Left ventricle myocardium inferior (tissue), 1 donor: ENCODE measurements at places on chromosomes 1 and 21. TPM values are rescaled to one million over a fixed set of nuclear protein-coding genes. Genes with fewer than 3 reads are reported as not detected.

The TGFB2 gene
- 4.4 TPM for total RNA-seq

The BTBD8 gene
- total RNA-seq: 4.0 TPM

The TFAP2E gene
- 0.30 TPM for total RNA-seq

The CRABP2 gene
- total RNA-seq: 0.60 TPM

The DNAI4 gene
- total RNA-seq: 17.9 TPM

The CADM3 gene
- 3.7 TPM for total RNA-seq

The MYBPH gene
- not detected for total RNA-seq

The OPRD1 gene
- total RNA-seq: not detected

The APOBEC4 gene
- total RNA-seq: 0.11 TPM

The TEDDM1 gene
- total RNA-seq: not detected

The HUNK gene
- 0.44 TPM for total RNA-seq

The PCSK9 gene
- total RNA-seq: not detected

The MAN1C1 gene
- total RNA-seq: 18.0 TPM

The PPM1J gene
- total RNA-seq: 5.4 TPM

- DNase-seq: no peak
Measured at GRCh38 chr1:21340230-21340945, 50.1 kb upstream of the ECE1 start.

GRCh38 chr1:231517076-231517475 lies 11.4 kb upstream of the TSNAX start:
- DNase-seq: no peak

DNA sequence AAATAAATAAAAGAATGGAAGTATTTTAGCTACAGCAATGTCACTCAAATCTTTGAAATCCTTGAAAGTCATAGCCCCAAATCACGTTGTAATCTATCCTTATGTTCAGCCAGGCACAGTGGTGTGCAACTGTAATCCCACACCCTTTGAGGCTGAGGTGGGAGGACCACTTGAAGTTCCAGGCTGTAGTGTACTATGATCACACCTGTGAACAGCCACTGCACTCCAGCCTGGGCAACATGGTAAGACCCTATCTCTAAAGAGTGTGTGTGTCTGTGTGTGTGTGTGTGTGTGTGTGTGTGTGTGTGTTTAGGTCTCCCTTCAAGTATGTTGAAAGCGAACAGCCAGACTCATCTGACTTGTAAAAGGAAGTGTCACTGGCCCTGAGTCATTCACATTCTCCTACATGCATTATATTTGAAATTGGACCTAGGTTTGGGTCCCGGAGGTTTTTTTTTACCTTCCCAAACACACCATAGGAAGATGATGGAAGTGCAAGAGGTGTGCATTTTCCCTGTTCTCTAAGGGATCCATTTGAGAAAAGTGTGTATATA lies 50.1 kb downstream of the ZNF281 start:
- DNase-seq: no peak

GRCh38 chr1:184755226-184756065 lies 788 bp upstream of the EDEM3 start:
- DNase-seq: no peak

GRCh38 chr1:116997636-116998035 lies 3.9 kb upstream of the CD101 start:
- no peak for DNase-seq

- no peak for DNase-seq
Measured at GRCh38 chr1:81950037-81950436, 149.3 kb downstream of the ADGRL2 start.

- DNase-seq: peak; percentile 80
Measured at GRCh38 chr1:223129229-223129901, 13.7 kb downstream of the TLR5 start.

DNA sequence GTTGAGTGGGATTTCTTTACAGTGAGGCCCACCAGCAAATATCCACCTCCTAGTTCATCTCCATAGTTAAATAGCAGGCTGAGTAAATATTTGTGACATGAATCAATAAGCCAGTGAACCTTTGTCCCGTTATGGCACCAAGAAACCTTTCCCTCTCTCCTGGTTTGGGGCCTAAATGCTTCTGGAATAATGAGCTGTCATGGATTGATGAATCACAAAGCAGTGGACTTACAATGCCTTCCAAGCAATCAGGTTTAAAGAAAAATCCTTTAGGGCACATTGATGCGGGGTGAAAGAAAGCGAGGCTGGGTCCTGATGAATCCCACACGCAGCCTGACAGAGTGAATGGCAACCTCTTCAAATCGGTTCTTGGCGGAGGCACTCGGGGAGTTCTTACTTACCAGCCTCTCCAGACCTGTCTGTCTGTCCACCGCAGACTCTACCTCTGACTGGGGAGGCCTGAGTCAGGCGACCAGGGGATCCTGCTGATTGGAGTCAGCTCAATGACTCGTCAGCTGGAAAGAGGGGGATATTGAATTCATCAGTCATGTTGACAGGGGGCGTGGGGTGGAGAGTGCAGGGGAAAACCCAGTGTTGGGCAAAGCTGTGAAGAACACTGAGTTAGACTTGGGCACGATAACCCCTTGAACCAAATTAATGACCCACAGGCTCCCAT lies 247.3 kb downstream of the PLPP3 start:
- no peak for DNase-seq

DNA sequence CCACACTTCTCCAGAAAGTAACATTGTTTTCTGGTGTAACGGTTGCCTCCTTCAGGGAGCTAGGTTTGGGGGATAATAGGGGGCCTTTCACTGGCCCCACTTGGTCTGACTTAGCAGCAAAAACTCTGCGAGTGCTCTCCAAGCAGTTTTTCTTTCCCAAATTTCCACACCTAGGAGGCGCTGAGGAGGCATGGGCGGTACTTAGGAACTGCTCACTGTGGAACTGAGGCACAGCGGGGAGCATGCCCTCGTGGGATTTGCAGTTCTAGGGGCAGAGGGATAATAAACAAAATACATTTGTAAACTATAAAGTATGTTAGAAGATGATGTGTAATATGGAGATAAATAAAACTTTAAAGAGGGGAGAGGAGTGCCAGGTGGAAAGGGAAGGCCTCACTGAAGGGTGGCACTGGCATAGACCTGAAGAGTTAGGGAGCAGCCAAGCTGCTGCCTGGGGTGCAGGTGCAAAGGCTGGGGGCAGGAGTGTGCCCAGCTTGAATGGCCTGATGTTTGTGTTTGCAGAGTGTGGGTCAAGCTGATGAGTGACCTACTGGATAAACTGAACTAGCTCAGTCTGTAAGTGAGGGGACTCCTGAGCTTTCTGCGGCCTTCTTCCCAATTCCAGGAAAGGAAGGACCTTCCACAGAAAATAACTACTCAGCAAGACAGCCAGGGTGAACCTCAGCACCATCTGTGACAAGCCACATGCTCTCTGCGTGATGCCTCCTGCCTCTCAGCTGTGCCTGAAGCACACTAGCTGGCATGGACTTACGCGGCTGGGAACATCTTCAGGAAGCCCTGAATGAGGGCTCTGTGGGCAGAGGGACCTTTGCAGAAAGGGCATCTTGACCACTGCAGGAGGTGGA lies 1.9 kb downstream of the EPHX1 start:
- no peak for DNase-seq

GRCh38 chr1:15452866-15453571 lies 3.5 kb upstream of the CELA2A start:
- no peak for DNase-seq

- DNase-seq: no peak
Measured at GRCh38 chr1:21623410-21623961, 45.7 kb downstream of the RAP1GAP start.

DNA sequence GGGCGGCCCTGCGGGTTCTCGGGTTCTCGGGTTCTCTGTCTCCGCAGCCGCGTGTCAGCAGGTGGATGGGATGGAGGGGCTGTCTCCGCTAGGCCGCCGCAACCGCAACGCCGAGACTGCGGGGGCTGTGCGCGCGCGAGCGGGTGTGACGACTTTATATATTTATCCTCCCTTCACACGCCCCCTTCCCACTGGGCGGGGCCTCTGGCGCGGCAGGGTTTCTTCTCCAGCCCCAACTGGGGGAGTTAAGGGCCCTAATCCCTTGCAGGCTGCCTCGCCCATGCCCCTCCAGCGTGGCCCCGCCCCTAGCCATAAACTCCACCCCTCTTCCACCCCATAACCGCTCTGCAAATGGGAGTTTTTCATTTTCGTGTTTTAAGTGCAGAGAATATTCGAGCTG lies 3.4 kb downstream of the IGSF21 start:
- peak; percentile 20 for DNase-seq

- no peak for DNase-seq
Measured at GRCh38 chr1:68617942-68618341, 121.1 kb upstream of the DEPDC1 start.

DNA sequence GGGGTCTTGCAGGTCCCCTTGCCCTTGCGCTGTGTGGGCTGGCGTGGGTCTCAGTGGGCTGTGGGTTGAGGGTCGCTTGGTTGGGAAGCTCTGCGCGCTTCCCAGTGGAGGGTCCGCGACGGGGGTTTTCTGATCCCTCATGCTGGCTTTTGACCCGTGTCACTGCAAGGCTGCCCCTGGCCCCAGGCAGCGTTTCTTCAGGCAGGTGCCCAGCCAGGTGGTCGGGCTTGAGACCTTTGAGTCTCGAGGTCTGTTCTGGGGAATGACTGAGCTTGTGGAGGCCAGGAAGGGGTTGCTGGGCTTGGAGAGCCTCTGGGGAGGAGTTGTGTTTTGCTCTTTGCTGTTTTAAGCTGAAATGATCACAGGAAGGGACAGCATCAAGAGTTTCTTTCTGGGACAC lies 5.3 kb downstream of the SKI start:
- DNase-seq: no peak

DNA sequence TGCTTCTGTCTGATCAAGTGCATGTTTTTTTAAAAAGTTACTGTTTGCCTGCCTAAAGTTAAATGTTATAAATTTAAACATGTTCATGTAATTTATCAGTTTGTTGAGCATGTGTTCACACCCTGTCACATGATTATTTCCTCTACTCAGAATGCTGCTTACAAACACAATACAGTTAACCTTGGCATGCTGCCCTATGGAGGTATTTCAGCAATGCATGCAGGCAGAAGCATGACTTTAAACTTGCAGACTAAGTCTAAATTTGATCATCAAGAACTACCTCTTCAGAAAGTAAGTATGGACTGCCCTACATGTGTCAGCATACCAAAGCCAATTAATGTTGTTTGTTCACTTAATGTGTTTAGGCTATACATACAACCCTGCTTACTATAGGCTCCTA lies 161.6 kb downstream of the LRRC40 start:
- no peak for DNase-seq

GRCh38 chr1:70719154-70719553 lies 308.1 kb downstream of the CTH start:
- no peak for DNase-seq

DNA sequence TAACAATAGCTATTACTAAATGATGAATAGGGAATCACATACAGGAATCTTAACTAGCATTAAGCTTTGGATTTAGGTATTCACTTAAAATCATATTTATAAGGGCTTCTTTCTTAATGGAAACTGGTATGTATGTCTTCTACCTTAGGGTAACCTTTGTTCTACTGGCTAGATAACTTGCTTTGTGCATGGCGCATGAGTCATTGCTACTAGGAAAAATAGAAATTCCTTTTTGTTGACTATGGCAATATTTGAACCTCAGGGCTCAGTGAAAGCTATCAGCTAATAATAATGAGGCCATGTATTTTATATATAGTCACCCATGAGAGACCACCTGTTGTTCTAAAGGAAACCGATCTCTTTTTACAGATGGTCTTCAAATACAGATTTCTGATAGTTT lies 72.5 kb downstream of the RPS6KC1 start:
- no peak for DNase-seq

- DNase-seq: no peak
Measured at GRCh38 chr1:231953660-231954059, 327.1 kb downstream of the DISC1 start.

DNA sequence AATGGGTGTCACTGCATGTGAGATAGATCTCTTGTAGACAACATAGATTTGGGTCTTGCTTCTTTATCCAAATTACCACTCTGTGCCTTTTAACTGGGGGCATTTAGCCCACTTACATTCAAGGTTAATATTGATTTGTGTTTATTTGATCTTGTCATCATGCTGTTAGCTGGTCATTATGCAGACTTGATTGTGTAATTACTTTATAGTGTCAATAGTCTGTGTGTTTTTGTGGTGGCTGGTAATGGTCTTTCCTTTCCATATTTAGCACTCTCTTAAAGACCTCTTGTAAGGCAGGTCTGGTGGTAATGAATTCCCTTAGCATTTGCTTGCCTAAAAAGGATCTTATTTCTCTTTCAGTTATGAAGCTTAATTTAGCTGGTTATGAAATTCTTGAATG lies 29.6 kb downstream of the ZNF691 start:
- DNase-seq: no peak
